Osteocyte (in vitro differentiated cells): ENCODE measurements at places on chromosomes 7 and 10.

GRCh38 chr7:155804897-155805825 is 7.1 kb downstream of the SHH start:
- DNase-seq, result peak; percentile 90

GRCh38 chr10:14659626-14660196 is 115.0 kb downstream of the FAM107B start:
- no peak for DNase-seq

DNA sequence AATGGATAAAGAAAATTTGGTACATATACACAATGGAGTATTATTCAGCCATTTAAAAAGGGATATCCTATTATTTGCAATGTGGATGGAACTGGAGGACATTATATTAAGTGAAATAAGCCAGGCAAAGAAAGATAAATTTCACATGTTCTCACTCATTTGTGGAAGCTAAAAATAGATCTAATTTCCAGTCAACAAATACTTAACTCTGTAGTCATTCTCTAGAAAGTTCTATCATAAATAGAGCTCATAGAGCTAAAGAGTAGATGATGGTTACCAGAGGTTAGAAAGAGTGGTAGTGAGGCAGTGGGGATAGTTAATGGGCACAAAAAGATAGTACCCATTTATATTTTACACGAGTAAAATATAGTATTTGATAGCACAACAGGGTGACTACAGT is 104.2 kb upstream of the SLC13A1 start:
- no peak for DNase-seq

- DNase-seq, result no peak
These were observed 639.0 kb downstream of the REEP3 start for GRCh38 chr10:64159910-64160872.

- no peak for DNase-seq
These were observed 297.5 kb downstream of the HTR7 start for GRCh38 chr10:90560331-90560730.

DNA sequence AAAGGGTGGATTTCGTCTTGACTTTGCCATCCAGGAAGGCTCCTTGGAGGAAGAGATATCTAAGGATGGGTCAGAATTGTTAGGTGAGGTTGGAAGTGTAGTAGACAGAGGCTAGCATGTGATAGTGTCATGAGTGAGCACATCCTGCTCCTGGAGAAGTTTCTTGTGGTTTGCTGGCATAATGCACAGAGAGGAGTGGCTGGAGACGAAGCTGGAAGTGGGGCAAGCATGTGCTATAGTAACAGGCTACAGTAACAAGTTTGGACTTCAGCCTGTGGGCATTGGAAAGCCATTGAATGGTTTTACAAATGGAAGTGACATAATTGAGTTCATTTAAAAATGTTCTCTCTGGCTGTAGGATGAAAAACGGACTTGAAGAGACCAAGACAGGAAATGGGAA is 175.6 kb upstream of the VWC2 start:
- DNase-seq, result no peak

- no peak for DNase-seq
These were observed 478 bp upstream of the ZNF22 start for GRCh38 chr10:45000138-45000751.

DNA sequence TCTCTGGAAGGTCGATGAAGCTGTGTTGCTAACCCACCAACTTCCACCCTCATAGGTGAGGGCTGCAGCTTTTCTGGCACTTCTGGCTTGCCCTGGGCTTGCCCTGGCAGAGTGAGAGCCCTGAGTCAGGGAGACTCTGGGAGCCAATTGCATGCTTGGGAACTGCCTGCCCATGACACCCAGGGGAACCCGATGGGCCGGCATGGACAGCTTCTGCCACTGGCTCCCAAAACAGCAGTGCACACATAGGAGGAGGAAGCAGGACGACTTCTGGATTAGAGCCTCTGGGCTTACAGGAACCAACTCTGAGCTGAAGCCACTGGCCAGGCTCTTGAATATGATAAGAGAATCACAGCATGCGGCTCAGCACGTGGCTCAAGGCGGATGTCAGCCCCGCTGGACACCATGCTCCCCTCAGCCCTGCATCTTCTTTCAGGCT is 135.2 kb upstream of the UNC5B start:
- DNase-seq, result peak; percentile 68

- DNase-seq, result no peak
These were observed 103.9 kb downstream of the WDFY4 start for GRCh38 chr10:48788554-48788953.

DNA sequence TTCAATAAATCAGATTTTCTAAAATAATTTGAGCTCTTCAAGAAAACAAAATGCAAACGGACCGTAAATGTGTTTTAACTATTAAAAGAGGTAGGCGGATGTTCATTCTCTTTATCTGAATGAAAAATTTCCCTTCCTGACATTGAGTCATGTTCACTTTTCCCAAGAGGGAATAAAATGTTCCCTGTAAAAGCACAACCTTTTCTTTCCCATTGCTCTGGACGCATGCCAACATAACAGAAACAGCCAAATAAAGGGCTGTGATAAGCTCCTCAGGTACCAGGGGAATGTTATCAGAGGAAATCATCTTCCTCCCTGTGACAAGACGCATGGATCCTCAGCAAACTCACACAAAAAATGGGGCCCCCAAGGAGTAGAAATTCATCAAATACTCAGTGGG is 251.8 kb downstream of the MTERF1 start:
- DNase-seq, result no peak

DNA sequence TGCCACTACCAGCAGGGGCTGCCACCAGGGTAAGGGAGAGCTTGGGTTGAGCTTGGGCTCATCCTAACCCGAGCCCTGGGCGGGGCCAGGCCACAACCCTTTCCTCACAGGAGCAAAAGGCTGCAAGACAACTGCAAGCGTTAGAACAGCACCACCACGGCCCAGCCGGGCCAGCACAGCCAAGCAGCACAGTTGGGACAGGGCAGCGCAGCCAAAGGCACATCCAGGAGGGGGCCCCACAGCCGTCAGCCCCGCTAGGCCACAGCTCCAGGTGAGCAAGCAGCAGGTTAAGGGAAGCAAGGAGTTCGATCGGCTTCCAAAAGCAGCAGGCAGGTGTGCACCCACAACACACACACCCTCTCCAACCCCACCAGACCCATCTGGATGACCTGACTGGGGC is 7.0 kb upstream of the NDST2 start:
- DNase-seq, result no peak

GRCh38 chr10:22365233-22365632 is 19.9 kb downstream of the SPAG6 start:
- no peak for DNase-seq

- DNase-seq, result no peak
These were observed 786 bp downstream of the TAF3 start for GRCh38 chr10:7819121-7819460.

DNA sequence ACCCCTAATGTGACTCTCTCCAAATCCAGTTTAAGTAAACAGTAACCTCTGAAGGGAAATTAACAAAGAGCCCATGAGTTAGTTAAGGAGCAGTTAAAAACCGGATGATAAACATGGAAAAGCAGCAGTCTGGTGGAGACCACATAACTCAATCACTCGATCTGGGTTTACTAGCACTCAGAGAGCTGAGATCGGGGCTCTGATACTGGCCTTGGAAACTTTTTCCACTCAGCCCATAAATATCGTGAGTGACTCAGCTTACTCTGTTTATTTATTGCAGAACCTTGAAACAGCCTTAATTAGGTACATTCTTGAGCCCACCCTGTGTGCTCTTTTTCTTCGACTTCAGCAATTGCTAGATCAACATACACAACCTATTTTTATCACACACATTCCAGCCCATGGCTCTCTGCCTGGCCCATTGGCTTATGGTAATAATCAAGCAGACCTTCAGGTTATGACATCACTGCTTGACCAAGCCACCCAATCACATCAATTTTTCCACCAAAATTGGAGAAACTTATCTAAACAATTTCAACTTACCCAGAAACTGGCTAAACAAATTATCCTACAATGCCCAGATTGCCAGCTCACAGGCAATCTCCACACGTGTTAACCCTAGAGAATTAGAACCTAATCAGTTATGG is 82.2 kb upstream of the GPR22 start:
- DNase-seq, result no peak

GRCh38 chr10:31958856-31959255 is 30.2 kb upstream of the ARHGAP12 start:
- no peak for DNase-seq

- no peak for DNase-seq
These were observed 16.7 kb upstream of the SLC26A4 start for GRCh38 chr7:107643938-107644308.

- DNase-seq, result no peak
These were observed 369.5 kb downstream of the ABCA13 start for GRCh38 chr7:48540746-48541145.

DNA sequence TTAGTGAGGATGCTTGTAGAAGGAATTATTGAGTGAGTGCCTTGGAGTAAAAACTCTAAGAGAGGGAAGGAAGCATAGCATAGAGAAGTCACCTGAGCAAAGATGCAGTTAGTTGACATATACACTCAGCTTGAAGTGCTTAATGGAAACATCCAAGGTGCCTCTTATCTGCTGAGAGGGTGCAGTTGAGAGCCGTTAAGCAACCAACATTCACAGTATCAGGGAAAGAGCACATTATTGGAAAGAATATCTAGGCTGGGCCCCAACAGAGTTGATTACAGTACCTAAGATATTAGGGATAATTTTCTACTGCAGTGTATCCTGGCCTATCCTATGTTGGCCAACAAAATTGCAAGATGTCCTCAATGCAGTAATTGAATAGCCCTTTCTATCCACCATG is 302.0 kb downstream of the ETV1 start:
- no peak for DNase-seq

DNA sequence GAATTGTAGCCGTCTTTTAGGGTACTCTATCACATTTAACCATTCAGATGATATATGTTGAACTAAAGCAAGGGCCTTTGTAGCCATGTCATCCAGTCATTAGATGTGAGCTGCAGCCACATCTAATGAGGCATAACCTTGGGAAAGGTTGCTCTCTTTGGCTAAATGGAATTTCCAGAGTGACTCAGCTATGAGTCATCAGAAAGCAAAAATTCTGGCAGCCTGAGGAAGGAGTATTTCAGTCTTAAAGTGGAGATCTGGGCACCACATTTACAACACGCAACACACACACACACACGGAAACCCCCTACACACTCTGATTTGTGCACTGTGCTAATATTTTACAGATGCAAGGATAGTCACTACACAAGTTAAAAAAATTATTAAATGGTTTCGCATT is 176.9 kb upstream of the ZWINT start:
- no peak for DNase-seq

DNA sequence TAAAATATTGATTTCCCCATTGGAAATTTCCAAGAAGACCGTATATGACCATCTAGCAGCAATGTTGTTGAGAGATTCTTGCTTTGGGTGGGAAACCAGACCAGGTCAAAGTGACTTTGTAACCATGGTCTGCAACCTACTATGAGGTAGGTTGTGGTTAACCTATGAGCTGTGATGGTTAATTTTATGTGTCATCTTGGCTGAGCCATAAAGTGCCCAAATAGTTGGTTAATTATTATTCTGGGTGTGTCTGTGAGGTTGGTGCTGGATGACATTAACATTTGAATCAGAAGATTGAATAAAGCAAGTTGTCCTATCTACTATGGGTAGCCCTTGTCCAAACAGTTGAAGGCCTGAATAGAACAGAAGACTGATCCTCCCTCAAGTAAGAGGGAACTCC is 18.3 kb upstream of the RALA start:
- DNase-seq, result no peak

- no peak for DNase-seq
These were observed 293.2 kb downstream of the FGFR2 start for GRCh38 chr10:121305066-121305465.

DNA sequence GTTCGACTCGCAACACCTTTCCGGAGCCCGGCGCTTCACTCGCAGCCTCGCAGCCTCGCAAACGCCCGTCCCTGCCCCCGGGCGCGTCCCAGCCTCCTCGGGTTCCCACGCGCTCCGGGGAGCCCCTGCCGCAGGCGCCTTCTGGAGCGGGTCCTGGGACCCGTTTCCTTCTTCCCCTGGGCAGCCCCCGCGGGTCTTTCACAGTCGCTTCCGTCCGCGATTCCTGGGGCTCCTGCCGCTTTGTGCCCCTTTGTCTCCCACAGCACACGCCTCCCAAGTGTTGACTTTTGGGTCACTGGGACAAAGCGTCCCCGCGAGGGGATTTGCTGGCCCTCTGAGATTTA is 140.7 kb downstream of the DYNC2I1 start:
- no peak for DNase-seq
